ENCODE measurements at places on chromosomes 11 and 22.

DNA sequence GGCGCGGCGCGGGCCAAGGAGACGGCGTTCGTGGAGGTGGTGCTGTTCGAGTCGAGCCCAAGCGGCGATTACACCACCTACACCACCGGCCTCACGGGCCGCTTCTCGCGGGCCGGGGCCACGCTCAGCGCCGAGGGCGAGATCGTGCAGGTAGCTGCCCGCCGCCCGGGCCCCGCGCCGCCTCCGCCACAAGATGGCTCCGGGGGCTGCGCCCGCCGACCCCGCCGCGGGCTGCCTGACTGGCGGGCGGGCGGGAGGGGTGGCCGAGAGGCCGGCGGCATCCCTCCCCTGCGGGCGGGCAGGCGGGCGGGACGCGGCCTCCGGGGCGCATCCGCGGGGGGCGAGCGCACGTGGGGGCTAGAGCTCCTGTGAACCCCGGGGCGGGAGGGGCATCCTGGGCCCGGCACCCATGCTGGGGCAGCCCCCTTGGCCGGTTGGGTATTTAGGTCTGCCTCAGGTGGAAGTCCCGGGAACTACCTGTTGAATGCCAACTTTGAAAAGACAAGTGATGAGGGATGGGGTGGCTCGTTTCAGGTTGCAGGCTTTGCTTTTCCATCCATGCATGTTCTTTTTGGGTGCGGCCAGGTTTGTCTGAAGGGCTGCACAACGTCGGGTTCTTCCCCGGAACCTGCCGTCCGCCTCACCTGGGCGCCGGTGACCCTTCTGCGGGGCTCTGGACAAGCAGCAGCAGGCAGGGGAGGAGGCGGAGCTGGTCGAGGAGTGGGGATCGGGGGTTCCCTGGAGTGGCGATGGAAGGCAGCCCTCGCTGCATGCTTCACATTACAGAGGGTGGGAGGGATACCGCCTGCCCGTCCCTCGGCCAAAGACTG, 760 bp downstream of the ZNRF3 start:
- peak; percentile 15 for DNase-seq

- no peak for DNase-seq
Observed at GRCh38 chr11:65776196-65776595, 4.6 kb downstream of the AP5B1 start.

GRCh38 chr22:48772286-48772907, 1055.3 kb downstream of the BRD1 start:
- no peak for DNase-seq

DNA sequence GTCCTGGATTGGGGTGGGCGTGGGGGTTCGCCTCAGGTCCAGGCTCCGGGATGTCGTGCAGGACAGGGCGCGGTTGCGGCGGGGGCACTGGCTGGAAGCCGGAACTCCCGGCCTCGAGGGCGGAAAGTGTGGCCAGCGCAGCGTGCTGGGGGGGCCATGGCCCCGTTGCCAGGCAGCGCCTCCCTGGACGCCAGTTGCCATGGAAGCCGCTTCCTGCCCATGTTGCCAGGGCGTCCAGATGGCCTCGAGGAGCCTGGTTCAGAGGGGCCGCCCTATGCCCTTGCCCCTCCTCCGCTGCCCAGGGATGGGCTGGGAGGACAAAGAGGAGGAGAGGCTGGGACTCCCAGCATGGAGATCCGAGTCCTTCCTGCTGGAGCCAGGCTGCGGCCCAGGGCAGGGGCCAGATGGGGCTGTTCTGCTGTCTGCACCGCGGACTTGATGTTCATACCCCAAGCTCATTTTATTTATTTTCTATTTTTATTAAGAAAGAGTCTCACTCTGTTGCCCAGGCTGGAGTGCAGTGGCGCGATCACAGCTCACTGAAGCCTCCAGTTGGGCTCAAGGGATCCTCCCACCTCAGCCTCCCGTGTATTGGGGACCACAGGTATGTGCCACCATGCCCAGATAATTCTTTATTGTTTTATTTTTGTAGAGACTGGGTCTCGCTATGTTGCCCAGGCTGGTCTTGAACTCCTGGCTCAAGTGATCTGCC, 4.6 kb upstream of the CCDC188 start:
- DNase-seq: no peak

- no peak for DNase-seq
Observed at GRCh38 chr11:65242389-65242788, 19.4 kb upstream of the POLA2 start.

- no peak for DNase-seq
Observed at GRCh38 chr11:36507824-36508489, 2.1 kb downstream of the TRAF6 start.

DNA sequence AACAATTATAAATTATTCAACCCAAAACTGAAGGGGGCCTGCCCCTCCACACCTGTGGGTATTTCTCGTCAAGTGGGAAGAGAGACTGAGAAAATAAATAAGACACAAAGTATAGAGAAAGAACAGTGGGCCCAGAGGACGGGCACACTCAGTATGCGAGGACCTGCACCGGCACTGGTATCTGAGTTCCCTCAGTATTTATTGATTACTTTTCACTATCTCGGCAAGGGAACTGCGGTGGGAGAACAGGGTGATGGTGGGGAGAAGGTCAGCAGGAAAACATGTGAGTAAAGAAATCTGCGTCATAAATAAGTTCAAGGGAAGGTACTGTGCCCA, 3.2 kb downstream of the C11orf54 start:
- DNase-seq: no peak

DNA sequence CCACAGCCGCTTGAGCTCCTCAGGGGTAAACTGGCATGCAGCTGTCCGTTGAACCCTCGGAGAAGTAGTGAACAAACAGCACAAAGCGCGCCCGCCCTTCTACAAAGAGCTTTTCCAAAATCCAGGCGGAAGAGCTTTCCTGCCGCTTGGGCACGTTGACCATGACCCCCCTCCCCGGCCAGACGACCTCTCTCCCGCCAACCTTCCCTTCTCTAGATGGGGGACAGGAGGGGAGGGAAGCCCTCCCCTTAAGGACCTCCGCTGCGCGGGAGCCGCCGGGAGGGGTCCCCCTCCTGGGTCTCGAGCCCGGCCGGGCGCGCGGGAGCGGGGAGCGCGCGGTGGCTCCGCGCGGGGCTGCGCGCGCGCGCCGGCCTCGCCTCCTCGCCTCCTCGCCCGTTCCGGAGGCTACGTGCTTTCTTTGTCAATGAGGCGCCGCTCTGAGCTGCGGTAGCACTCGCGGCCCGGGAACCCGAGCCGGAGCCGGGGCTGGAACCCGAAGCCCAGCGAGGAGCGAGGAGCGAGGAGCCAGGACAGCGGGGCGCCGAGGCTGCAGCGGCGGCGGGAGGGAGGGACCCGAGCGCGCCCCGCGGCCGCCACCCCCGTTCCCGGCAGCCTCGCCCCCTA, 118.6 kb downstream of the HIPK3 start:
- no peak for DNase-seq

DNA sequence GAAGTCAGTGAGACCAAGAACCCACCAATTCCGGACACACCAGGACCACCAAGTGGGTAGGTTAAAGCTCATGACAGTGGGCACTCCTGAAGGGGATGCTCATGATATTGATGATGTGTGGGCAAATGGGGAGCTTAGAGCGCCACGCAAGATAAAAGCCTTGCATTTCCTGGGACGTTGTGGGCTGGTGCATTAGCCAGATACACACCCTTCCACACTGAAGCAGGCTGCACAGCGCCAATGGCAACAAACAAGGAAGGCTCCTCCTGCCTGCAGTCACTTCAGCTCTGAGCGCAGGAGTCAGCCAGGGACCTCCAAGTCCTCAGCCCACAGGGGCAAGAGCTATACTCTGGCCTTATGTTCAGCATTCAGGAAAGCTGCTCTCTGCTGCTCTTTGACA, 20.6 kb downstream of the TMEM218 start:
- DNase-seq: no peak

DNA sequence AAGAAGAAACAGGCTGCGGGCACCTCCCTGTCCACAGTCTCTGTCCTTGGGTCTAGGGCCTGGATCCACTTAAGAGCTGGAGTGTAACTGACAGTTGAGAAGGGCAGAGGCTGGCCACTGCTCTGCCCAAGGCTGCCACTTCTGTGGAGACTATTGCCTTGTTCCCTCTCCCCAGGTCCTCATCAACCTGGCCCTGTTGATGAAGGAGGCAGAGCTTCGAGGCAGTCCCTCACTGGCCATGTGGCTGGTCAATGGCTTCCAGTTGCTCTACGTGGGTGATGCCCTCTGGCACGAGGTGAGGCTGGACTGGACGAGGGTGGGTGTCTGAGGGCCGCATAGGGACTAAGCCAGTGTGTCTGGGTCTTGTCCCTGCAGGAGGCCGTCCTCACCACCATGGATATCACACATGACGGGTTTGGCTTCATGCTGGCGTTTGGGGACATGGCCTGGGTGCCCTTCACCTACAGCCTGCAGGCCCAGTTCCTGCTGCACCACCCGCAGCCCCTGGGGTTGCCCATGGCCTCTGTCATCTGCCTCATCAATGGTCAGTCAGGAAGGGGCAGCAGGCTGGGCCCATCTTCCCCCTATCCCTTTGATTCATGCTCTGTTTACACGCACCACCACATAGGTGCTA, 2.8 kb downstream of the ZNHIT2 start:
- DNase-seq: no peak

DNA sequence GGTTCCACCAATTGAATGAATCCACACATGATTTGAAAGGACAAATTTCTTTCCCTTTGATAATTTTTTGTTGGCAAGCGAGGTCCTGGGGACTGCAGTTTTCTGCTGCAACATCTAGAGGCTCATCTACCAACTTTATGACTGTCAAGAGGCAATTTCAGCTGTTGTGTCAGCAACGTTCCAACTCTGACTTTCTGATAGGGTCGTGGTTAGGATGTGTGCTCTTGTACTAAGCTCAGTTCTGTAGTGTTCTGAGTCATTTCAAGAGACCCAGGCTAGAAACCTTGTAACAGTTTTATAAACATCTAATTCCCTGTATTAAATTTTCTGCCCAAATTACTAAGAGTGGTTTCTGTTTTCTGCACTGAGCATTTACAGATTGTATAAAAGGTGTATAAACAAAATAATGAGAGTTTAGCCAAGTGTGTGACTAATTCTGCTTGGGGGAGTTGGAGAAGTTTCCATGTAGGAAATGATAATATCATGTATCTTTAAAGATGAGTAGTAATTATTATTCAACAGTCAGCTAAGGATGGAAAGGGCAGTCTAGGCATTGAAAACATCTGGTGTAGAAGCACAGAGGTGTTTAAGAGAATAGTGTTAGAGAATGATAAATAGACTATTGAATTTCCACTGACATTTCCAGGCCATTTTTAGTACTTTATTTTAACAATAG, 72.2 kb downstream of the RBMXL2 start:
- DNase-seq: no peak

DNA sequence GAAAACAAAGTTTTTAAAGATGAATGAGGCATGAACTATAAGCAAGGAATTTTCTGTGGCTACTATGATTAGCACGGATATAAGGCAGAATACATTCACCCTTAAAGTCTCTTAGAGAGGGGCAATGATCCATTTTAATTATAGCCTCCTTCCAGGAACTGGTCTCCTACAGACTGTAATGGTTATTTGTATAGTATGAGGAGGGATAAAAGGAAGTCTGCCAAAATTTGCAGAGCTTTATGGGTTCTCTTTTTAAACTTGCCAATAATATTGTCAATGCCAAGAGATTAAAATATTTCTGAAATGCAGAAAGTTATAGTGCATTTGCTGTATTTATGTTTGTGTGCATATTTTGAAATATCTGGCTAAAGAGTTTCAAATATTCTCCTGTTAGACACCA, 271.4 kb upstream of the LUZP2 start:
- no peak for DNase-seq

DNA sequence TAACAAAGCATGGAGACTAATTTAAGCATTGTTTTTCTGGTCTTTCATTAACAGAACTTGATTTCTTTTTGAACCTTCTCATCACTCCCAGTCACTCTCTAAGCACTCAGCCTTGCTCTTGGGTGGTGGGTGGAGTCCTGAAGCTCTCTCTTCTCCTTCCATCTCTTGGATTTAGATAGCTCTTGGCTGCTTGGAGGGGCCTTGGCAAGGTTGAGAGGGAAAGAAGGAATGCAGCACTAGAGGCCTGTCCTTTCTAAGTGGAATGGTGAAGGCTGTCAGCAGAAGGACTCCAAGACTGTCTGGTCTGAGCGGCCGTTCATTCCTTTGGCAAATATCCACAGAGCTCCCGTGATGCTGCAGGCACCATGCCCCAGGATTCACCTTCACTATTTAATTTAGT, 168.6 kb upstream of the E2F8 start:
- DNase-seq: no peak

DNA sequence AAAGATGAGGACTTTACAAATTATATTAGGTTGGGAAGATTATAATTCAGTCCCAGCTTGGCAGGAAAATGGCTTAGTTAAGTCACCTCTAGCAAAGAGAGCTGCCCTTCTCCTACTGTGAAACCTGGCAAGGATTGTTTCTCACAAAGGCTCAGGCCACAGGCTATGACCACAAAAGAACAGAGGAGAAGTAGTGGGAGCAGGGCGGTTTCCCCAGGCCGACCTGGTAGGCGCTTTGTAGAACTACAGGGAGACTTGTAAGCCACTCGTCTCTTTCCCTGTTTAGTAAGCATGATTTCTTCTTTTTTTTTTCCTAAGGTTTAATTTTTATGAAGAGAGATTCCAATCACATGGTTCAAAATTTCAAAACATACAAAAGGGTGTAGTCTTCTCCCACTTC, 4.6 kb downstream of the SNAP29 start:
- no peak for DNase-seq

GRCh38 chr11:2667940-2668339, 31.9 kb downstream of the KCNQ1OT1 start:
- DNase-seq: no peak

- no peak for DNase-seq
Observed at GRCh38 chr22:27170491-27170890, 513.1 kb downstream of the MIAT start.

GRCh38 chr11:3735827-3736226, 61.5 kb downstream of the NUP98 start:
- DNase-seq: no peak

GRCh38 chr11:14001597-14001996, 39.1 kb downstream of the SPON1 start:
- DNase-seq: no peak

DNA sequence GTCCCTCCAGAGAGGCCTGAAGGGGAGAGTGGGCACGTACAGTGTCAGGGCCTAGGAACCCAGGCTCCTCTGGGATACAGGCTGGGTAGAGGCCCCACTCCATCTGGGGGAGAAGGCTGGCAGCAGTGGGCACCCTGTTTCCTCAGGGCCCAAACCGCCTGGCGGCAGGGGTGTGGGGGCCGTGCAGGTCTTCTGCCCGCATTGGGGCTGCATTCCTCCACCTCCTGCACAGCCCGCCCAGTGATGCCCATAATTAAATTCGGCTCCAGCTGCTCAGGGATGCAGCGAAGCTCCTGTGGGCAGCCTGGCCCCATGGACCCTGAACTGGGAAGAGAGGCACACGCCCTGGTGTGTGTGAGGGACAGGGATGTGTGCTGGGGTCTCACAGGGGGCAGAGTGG, 35.4 kb downstream of the KCNQ1OT1 start:
- DNase-seq: no peak

- no peak for DNase-seq
Observed at GRCh38 chr11:38476808-38477575, 1879.0 kb upstream of the RAG2 start.

Data from stimulated activated CD4-positive, alpha-beta T cell treated with anti-CD3 and anti-CD28 coated beads, Interleukin-12 subunit alpha, Interleukin-12 subunit beta, amount 100 ng/mL, for 48 hours (primary cell).